Karpas-422 (cell line): ENCODE measurements at places on chromosomes 3 and 15.

DNA sequence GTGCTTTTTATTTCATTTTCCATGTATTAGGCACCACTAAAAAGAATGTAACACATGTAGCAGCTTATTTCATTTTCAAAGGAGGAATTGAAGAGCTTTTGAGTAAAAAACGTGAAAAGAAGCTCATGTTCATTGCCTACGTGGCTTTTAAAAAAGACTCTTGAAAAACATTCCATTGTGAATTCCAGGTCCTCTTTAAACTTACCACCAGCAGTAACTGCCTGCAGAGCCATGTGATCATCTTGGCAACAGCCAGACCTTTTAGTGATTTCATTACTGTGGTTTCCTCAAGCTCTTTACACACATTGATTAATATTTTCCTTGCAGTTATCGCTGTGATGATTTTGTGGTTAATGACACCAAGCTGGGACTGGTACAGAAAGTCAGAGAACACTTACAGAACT, 43.8 kb upstream of the FBXL22 start:
- no peaks in the 10 kb centered on the region for H3K36me3 ChIP-seq
- no peak overlapping the region for H3K4me3 ChIP-seq
- peaks cover 3% of the 10 kb centered on the region; the same call in 1 of the 2 replicates for H3K4me1 ChIP-seq
- H3K27me3 ChIP-seq: no peaks in the 10 kb centered on the region

DNA sequence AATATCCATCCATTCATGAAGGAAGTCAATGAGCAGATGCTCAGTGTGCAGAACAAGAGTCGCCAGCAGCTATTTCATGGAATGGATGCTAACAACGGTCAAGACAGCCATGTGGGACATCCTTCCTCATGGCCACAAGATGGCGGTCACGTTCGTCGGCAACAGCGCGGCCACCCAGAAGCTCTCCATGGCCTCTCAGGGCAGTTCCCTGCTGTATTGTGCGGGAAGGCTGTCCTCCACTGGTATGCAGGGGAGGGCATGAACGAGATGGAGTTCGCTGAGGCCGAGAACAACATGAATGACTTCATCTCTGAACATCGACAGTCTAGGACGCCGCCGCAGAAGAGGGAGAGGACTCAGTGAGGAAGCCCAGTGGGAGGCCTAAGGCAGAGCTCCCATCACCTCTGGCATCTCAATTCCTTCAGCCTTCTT, 208.3 kb downstream of the TJP1 start:
- H3K4me1 ChIP-seq: no peaks in the 10 kb centered on the region
- peak; percentile 42 for DNase-seq
- H3K27ac ChIP-seq: no peak overlapping the region
- no peak overlapping the region for H3K4me3 ChIP-seq
- H3K27me3 ChIP-seq: no peaks in the 10 kb centered on the region
- H3K36me3 ChIP-seq: no peaks in the 10 kb centered on the region

DNA sequence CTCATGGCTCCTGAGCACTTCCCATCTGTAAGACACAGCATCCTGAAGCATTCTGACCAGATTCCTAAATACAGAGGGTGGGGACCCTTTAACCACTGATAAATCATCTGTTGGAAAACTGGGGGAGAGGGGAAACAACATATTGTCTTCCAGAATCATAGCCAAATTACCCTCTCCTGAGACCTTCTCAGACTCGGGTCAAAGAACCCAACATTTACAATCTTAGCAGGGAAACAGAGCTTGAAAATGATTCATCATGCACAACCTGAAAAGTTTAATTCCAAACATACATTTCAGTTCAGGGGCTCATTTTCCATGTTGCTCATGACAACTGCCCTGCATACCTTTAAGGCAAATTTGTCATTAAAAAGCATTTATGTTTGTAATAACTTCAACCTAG, 48.5 kb upstream of the TSPAN3 start:
- H3K36me3 ChIP-seq: no peaks in the 10 kb centered on the region
- H3K4me3 ChIP-seq: no peak overlapping the region
- H3K27me3 ChIP-seq: no peaks in the 10 kb centered on the region
- H3K27ac ChIP-seq: no peak overlapping the region
- no peak for DNase-seq
- no peaks in the 10 kb centered on the region for H3K4me1 ChIP-seq

- H3K36me3 ChIP-seq: no peaks in the 10 kb centered on the region
- peaks cover 20% of the 10 kb centered on the region for H3K4me1 ChIP-seq
- H3K4me3 ChIP-seq: no peak overlapping the region
- no peaks in the 10 kb centered on the region for H3K27me3 ChIP-seq
Observed at GRCh38 chr3:5298453-5298852, 110.9 kb downstream of the EDEM1 start.

DNA sequence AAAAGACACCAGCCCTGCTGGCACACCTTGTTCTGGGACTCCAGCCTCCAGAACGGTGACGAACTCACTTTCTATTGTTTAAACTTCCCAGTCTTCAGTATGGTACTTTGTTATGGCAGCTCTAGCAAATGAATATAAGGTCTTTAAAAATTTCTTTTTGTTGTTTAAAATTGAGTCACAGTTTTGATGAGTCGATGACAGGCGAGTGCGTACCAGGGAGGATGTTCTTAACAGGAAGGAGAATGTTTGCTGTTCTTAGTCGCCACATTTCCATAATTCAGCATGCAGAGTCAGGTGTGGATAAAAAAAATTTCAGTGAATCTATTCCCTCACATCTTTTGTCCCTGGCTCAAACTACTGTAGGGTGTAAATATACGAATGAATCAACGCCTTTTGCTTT, 12.4 kb downstream of the DNASE1L3 start:
- H3K27ac ChIP-seq: no peak overlapping the region
- H3K4me3 ChIP-seq: no peak overlapping the region
- DNase-seq: no peak
- H3K27me3 ChIP-seq: no peaks in the 10 kb centered on the region

GRCh38 chr15:63677778-63678177, 80.6 kb downstream of the FBXL22 start:
- no peaks in the 10 kb centered on the region for H3K27me3 ChIP-seq
- H3K4me1 ChIP-seq: no peaks in the 10 kb centered on the region
- no peak overlapping the region for H3K4me3 ChIP-seq
- peaks cover 63% of the 10 kb centered on the region for H3K36me3 ChIP-seq
- H3K27ac ChIP-seq: no peak overlapping the region
- DNase-seq: no peak

DNA sequence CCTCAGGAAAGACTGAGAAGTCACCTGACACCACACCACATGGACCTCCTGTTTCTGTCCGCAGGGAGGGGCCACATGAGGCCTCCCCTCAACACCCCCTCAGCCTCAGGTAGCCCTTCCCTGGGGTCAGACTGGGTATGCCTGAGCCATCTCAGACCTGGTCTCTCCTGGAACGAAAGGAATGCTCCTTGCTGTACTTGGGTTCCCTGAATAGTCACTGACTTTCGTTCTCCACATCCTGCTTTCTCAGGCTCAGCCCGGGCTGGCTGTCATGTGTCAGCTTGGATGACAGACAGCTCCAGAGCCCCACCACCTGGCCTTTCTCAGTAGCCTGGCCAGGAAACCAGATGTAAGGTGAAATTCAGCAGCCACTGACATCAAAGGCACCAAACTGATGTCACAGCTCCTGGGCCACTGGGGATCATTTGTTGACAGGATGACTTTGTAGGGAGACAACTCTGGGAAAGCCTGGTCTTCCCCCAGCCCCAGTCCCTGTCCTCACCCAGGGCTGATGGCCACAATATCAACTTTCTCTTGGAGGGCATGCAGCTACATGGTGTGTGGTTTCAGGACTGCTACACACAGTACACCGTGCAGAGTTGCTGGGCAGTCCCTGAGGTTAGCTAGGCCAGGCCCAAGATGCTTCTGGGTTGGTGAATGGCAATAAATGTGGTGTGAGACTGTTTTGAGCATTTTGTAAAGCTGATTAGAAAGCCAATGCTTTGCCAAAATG, 141.4 kb upstream of the MRPS22 start:
- H3K27ac ChIP-seq: no peak overlapping the region
- no peak overlapping the region for H3K4me3 ChIP-seq
- H3K27me3 ChIP-seq: no peaks in the 10 kb centered on the region
- DNase-seq: peak; percentile 61
- H3K4me1 ChIP-seq: no peaks in the 10 kb centered on the region

DNA sequence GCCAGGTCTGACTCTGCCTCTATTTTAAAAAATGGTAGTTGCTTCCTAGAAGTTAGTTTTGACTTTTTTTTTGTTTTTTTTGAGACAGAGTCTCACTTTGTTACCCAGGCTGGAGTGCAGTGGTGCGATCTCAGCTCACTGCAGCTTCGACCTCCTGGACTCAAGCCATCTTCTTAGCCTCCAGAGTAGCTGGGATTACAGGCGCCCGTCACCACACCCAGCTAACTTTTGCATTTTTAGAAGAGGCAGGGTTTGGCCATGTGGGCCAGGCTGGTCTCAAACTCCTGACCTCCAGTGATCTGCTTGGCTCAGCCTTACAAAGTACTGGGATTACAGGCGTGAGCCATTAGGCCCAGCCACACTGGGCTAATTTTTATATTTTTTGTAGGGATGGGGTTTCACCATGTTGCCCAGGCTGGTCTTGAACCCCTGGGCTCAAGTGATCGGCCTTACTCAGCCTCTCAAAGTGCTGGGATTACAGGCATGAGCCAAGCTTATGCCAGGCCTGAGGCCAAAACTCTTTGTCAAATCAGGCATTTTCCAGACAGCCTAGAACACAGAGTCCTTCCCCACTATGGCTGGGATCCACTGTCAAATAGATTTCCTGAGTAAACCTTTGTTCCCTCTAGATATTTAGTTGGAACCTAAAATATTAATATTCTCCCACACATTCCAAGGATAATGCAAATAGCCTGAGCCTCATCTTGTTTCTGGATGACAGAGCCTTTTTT, 13.7 kb downstream of the C3orf62 start:
- no peaks in the 10 kb centered on the region for H3K27me3 ChIP-seq
- H3K36me3 ChIP-seq: no peaks in the 10 kb centered on the region
- H3K27ac ChIP-seq: no peak overlapping the region
- H3K4me1 ChIP-seq: no peaks in the 10 kb centered on the region
- DNase-seq: peak; percentile 17

GRCh38 chr3:119553823-119554415, 5.5 kb downstream of the CD80 start:
- no peaks in the 10 kb centered on the region for H3K36me3 ChIP-seq
- H3K27ac ChIP-seq: no peak overlapping the region
- no peak overlapping the region for H3K4me3 ChIP-seq
- H3K27me3 ChIP-seq: no peaks in the 10 kb centered on the region

GRCh38 chr15:68207176-68207935, 2.2 kb upstream of the CALML4 start:
- no peak for DNase-seq
- no peaks in the 10 kb centered on the region for H3K36me3 ChIP-seq
- peaks cover 42% of the 10 kb centered on the region for H3K4me1 ChIP-seq
- no peaks in the 10 kb centered on the region for H3K27me3 ChIP-seq
- H3K27ac ChIP-seq: no peak overlapping the region

DNA sequence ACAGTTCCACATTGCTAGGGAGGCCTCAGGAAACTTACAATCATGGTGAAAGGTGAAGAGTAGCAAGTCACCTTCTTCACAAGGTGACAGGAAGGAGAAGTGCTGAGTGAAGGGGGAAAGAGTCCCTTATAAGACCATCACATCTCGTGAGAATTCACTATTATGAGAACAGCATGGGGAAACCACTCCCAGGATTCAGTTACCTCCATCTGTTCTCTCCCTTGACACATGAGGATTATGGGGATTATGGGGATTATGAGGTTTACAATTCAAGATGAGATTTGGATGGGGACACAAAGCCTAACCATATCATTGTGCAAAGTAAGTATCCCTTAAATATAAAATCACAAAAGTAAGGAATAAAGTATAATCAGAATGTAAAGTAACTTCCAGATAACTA, 375.9 kb upstream of the NAALADL2 start:
- no peaks in the 10 kb centered on the region for H3K27me3 ChIP-seq
- no peak overlapping the region for H3K4me3 ChIP-seq
- no peaks in the 10 kb centered on the region for H3K4me1 ChIP-seq
- H3K27ac ChIP-seq: no peak overlapping the region
- no peak for DNase-seq

DNA sequence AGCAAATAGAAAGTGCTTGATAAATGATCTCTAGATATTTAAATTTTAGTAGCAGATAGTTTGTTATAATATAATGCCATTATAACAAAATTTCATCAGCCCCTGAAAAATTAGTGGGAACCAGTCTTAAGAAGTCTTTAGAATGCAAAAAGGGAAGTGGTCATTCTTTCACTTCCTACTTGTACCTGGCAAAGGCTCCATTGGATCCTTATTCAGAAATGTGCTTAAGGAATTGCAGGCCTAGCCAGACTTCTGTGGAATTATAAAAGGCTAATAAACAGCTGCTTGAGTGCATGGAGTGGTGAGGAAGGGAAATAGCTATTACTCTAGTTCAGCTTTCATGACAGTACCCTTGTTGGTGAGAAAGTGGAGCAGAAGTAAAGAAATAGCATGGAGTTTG, 24.2 kb downstream of the PPM1L start:
- no peaks in the 10 kb centered on the region for H3K36me3 ChIP-seq
- no peaks in the 10 kb centered on the region for H3K4me1 ChIP-seq
- no peak overlapping the region for H3K27ac ChIP-seq
- no peak overlapping the region for H3K4me3 ChIP-seq
- DNase-seq: no peak

- DNase-seq: no peak
- no peaks in the 10 kb centered on the region for H3K36me3 ChIP-seq
- no peak overlapping the region for H3K4me3 ChIP-seq
- H3K27ac ChIP-seq: no peak overlapping the region
- H3K4me1 ChIP-seq: no peaks in the 10 kb centered on the region
Observed at GRCh38 chr15:95021816-95022215, 790.5 kb downstream of the MCTP2 start.

DNA sequence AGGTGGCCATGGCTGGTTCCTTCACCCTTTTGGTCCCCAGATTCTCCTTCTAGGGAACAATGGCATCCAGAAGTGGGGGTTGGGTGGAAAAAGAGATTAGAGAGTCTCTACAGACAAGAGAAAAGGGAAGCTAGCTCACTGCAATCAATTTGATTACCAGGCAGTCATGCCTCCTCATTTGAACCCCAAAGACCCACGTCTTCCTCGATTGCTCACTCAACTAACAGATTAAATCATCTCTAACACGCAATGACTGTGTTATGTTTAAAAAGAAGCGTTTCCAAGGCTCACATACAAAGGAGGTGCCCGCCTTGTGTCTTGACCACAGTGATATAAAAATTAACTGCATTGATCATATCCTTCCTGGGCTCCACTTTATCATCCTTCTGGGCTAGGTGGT, 57.6 kb downstream of the BHLHE40 start:
- no peaks in the 10 kb centered on the region for H3K4me1 ChIP-seq
- H3K4me3 ChIP-seq: no peak overlapping the region
- no peaks in the 10 kb centered on the region for H3K27me3 ChIP-seq
- no peak for DNase-seq
- H3K27ac ChIP-seq: no peak overlapping the region
- H3K36me3 ChIP-seq: no peaks in the 10 kb centered on the region

GRCh38 chr15:25797035-25797434, 66.1 kb downstream of the ATP10A start:
- no peak for DNase-seq
- H3K27me3 ChIP-seq: no peaks in the 10 kb centered on the region
- no peak overlapping the region for H3K4me3 ChIP-seq
- no peaks in the 10 kb centered on the region for H3K36me3 ChIP-seq
- no peaks in the 10 kb centered on the region for H3K4me1 ChIP-seq

GRCh38 chr3:158057666-158058065, 48.6 kb downstream of the SHOX2 start:
- H3K27ac ChIP-seq: no peak overlapping the region
- H3K4me1 ChIP-seq: no peaks in the 10 kb centered on the region
- H3K4me3 ChIP-seq: no peak overlapping the region
- H3K27me3 ChIP-seq: no peaks in the 10 kb centered on the region
- no peaks in the 10 kb centered on the region for H3K36me3 ChIP-seq
- no peak for DNase-seq
